ENCODE measurements at places on chromosomes 11 and 22.

DNA sequence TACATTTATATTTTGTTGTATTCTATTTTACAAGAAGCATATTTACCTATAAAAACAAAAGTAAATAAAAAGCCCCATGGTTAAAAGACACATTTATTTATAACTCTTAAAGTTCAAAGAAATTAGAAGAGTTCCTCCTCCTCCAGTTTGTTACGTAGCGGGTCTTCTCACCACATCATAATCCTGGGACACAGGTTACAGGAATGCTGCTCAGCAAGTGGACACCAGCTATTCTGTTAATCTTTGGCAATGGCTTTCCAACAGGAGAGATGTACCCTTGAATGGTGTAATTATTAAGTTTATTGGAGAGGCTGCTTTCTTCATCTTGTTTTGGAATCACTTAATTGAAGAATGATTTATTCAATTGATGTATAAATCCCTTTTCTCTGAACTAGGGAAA is 19.6 kb upstream of the CAT start:
- DNase-seq, result no peak

GRCh38 chr22:28817919-28818859 is 17.8 kb upstream of the XBP1 start:
- DNase-seq, result no peak

- DNase-seq, result no peak
These were observed 72.6 kb downstream of the CCDC34 start for GRCh38 chr11:27290261-27291050.

DNA sequence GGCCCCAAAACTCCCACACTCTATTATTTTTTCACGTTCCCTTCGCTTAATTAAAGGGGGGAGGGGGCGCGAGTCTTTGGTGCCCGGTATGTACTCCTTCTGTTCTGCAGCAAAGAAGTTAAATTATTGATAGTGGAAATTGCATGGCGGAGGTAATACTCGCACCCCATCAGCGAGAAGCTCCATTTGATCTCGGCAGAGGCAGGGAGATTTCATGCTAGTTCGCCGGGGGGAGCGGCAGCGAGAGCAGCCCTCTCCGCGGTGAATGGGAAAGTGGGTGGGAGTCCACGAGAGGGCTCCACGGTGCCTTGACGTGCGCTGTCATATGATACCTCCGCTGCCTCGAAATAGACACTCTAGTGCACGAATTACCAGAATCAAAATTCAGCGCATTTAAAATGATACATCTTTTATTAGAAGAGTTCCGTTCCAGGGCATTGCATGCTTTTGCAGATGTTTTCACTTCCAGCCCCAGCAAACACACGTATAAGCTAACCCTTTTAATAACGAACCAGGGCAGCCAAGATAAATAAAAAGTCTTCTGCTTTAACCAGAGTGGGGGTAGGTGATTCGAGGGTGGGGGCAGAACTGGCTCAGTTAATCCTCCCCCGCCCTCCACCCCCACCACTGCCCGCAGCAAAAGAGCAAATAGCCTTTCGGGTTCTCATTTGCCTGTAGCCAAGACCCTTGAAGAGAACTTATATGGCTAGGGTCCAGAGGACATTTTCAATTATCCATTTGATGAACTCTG is 1.3 kb upstream of the BDNF start:
- DNase-seq, result peak; percentile 9

DNA sequence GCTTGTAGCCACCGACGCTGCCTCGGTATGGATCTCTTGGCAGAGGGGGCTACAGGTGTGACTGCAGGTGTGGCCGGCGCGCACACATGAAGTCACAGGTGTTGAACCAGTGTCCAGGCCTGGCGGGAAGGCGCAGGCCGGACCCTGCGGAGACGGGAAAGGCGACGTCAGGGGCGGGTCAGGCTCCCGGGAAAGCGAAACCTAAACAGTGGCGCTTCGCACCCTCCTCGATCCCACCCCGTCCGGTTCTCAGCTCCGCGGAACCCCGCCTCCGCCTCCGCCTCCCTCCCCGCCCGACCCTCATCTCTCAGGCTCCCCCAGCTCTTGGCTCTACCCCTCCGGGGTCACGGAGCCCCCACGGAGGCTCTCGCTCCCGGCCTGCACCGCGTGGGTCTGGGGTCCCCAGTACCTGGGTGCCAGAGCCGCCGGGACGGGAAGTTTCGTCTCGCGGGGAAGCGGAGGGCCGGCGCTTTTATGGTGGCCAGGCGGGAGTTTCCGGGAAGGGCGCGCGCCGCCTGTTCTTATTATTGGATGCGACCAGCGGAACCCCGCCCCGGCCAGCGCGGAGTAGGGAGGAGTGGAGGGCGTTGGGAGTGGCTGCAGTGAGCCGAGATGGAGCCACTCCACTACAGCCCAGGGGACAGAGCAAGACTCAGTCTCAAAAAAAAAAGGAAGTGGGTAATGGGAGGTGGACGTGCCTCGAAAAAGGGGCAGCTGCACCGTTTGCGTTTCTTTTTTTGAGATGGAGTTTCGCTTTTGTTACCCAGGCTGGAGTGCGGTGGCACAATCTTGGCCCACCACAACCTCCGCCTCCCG is at the start of gene IRF7:
TSS of gene IRF7 (minus strand) at position 447 of the 816 bp plus-strand sequence. CDS start 586 bp downstream, outside the sequence.
- peak; percentile 92 for DNase-seq

Data from K562 (cell line).